Mesangial cell (primary cell): ENCODE measurements at places on chromosomes 11 and 22. TPM values are rescaled to one million over a fixed set of nuclear protein-coding genes. Genes with fewer than 3 reads are reported as not detected.

APOA1 gene
- 0.25 TPM in 1 of 2 replicates, not detected in the other for total RNA-seq

CALCA gene
- 0.89 TPM in 1 of 2 replicates, not detected in the other for total RNA-seq

VSIG10L2 gene
- total RNA-seq: not detected in 2 replicates

ANKRD42 gene
- 3.7 and 5.7 TPM in 2 replicates for total RNA-seq

RBMXL2 gene
- not detected in 2 replicates for total RNA-seq

RTN4RL2 gene
- total RNA-seq: 0.16 and 4.4 TPM in 2 replicates

TBC1D22A gene
- 16.5 and 27.1 TPM in 2 replicates for total RNA-seq

ANO9 gene
- 3.1 and 15.8 TPM in 2 replicates for total RNA-seq

IGHMBP2 gene
- total RNA-seq: 10.3 and 12.2 TPM in 2 replicates

TNNT3 gene
- total RNA-seq: not detected in 2 replicates

CBLIF gene
- total RNA-seq: not detected in 2 replicates

PKP3 gene
- total RNA-seq: 3.3 and 8.2 TPM in 2 replicates

F2 gene
- 0.13 TPM in 1 of 2 replicates, not detected in the other for total RNA-seq

GNG3 gene
- not detected in 2 replicates for total RNA-seq

VSTM5 gene
- under 0.01 and 0.38 TPM in 2 replicates for total RNA-seq

LMO1 gene
- total RNA-seq: not detected in 2 replicates

OR4D5 gene
- total RNA-seq: not detected in 2 replicates

UVRAG gene
- 6.2 and 8.7 TPM in 2 replicates for total RNA-seq

DPAGT1 gene
- 31.8 and 41.1 TPM in 2 replicates for total RNA-seq

POLR2L gene
- total RNA-seq: 256 and 373 TPM in 2 replicates

MAPK8IP1 gene
- 11.3 and 13.9 TPM in 2 replicates for total RNA-seq

ANGPTL5 gene
- total RNA-seq: not detected in 2 replicates

UPK3A gene
- total RNA-seq: not detected in 2 replicates

OR2AT4 gene
- 0.13 TPM in 1 of 2 replicates, not detected in the other for total RNA-seq

TEX54 gene
- total RNA-seq: not detected in 2 replicates

LDHAL6A gene
- not detected in 2 replicates for total RNA-seq

OLFML1 gene
- 0.25 TPM in 1 of 2 replicates, not detected in the other for total RNA-seq

MYRF gene
- total RNA-seq: 45.6 and 93.3 TPM in 2 replicates

DCPS gene
- total RNA-seq: 14.1 and 24.6 TPM in 2 replicates

MPPED2 gene
- total RNA-seq: 0.25 TPM in 1 of 2 replicates, not detected in the other

ZP1 gene
- total RNA-seq: 0.16 and 2.8 TPM in 2 replicates

TRIM64 gene
- total RNA-seq: not detected in 2 replicates

COX8A gene
- total RNA-seq: 816 and 1,119 TPM in 2 replicates

EFCAB6 gene
- total RNA-seq: 0.25 and 0.65 TPM in 2 replicates

GPR83 gene
- total RNA-seq: not detected in 2 replicates

KRTAP5-2 gene
- total RNA-seq: not detected in 2 replicates
